ENCODE measurements at places on chromosomes 3 and 15. TPM values are rescaled to one million over a fixed set of nuclear protein-coding genes. Genes with fewer than 3 reads are reported as not detected.

GRCh38 chr15:35557544-35557943, 11.6 kb upstream of the DPH6 start:
- no peaks in the 10 kb centered on the region for H3K36me3 ChIP-seq
- DNase-seq = peak; percentile 68
- H3K4me1 ChIP-seq = peaks cover 14% of the 10 kb centered on the region
- no peak overlapping the region for H3K4me3 ChIP-seq

Gene MAGI1
- 6.3 TPM for total RNA-seq

Gene SI
- total RNA-seq = not detected

GRCh38 chr3:141544697-141545096, 57.9 kb downstream of the RASA2 start:
- no peak for DNase-seq
- peaks cover 3% of the 10 kb centered on the region for H3K4me1 ChIP-seq
- H3K27ac ChIP-seq = no peak overlapping the region
- H3K27me3 ChIP-seq = no peaks in the 10 kb centered on the region
- peaks cover 66% of the 10 kb centered on the region for H3K36me3 ChIP-seq
- no peak overlapping the region for H3K4me3 ChIP-seq

- H3K36me3 ChIP-seq = no peaks in the 10 kb centered on the region
- peak; percentile 13 for DNase-seq
- H3K4me3 ChIP-seq = no peak overlapping the region
- no peak overlapping the region for H3K27ac ChIP-seq
Observed at GRCh38 chr3:79148786-79149185, 619.0 kb downstream of the ROBO1 start.

All from MCF 10A (cell line).